OCI-LY7 (cell line): ENCODE measurements at places on chromosomes 12 and 14.

DNA sequence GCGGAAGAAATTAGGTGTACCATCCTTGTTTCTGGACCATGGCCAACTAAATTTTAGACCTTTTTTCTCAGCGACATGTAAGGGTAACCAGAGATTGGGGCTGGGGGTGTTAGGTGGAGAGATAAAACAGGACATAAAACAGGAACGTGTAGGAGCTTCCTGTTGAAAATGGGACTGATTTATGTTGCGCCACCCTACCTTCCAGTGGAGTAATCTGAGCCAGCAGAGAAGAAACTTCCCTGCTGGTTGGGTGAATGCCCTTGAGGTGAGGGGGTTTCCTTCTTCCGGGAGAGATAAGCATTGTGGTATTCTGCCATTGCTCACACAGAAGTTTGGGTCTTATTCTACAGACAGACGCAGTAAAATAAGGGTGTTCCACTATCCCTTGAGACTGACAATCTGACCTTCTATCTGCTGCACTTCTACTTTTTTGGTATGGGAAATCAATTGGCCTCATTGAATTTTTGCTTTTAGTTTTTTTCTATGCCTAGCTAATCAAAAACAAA, 417.6 kb downstream of the PCNX1 start:
- peak; percentile 60 for DNase-seq

DNA sequence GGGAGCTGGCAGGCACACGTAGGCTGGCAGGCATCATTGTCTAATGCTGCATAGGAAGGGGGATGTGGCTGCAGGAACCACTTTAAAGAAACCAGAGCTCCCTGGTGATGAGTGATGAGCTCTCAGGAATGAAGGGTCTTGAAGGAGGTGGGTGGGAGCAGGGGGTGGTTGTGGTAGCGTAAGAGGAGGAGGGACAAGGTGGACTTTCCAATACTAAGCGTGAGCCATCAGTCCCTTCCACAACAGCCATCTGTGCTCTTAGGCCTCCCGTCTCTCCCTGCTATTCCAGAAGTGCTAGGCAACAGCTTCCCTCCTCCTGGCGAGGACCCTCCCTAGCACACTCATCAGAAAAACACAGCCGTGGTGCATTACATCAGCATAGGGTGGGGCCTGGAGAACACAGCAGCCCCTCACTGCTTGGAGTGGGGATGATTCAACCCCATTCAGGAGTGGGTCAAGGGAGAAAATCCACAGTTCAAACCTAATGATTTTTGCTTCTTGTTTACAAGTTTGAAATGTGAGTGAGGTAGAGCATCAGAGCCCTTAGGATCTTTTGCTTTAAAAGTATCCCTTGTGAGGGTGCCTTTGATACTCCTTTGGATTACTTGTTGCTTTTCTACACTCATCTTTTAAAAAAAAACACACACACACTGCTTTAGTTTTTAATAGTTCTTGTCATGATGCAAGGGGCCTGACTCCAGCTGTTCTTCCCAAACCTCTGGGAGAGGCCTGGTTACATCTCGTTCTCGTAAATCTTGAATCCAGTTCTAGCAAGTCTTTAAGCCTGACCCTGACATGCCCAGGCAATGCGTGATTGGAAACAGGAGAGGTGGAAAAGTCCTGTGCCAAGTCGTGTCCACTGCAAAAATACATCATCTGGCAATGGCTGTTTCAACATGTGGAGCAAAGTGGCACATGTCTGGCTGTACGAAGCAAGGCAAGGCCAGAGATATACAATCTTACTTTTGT, 356.4 kb upstream of the DDHD1 start:
- no peak for DNase-seq

DNA sequence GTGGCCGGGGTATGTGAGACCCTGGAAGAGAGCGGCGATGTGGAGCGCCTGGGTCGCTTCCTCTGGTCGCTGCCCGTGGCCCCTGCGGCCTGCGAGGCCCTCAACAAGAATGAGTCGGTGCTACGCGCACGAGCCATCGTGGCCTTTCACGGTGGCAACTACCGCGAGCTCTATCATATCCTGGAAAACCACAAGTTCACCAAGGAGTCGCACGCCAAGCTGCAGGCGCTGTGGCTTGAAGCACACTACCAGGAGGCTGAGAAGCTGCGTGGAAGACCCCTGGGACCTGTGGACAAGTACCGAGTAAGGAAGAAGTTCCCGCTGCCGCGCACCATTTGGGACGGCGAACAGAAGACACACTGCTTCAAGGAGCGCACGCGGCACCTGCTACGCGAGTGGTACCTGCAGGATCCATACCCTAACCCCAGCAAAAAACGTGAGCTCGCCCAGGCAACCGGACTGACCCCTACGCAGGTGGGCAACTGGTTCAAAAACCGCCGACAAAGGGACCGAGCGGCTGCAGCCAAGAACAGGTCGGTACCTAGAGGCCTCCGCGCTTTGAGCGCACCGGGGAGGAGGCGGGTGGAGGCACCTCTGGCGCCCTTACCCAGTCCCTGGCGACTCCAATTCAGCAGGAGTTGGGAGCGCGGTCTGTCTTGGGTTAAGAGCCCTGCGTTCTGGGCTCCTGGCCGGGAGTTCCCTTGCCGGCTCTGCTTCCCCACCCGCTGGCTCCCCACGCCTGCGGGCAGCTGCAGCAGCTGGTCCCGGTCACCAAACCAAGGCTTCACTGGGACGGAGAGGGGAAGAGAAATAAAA, 700 bp downstream of the SIX6 start:
- DNase-seq = no peak

DNA sequence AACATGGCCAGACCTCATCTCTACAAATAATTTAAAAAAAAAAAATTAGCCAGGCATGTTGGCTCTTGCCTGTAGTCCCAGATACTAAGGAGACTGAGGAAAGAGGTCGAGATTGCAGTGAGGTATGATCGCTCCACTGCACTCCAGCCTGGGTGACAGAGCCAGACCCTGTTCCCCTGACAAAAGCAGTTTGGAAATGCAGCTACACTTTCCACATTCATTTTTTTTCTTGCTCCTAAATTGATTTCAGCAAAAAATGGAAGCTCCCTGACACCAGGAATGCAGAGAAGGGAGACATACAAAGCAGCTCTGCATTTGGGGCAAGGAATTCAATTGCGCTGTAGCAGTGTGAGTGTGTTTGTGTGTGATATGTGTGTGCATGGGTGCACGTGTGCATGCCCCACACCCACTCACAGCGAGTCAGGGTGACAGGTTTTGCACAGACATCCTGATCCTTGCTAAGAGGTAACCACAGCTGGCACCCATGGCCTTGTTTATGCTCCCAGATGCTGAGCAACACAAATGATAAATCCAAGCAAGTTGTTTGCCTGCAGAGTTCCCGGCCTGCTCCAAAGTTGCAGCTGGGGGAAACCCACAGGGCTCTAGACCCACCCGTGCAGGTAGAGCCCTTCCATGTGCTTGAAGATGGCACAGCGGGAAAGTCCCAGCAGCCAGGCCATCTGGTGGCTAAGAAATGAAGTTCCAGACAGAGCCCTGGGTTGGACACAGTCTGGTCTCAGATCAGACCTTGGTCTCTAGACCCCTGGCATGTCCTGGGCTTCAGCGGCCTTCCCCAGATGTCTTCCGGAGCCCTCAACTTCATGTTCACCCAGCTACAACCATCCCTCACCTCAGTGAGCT, 25.9 kb upstream of the BDKRB2 start:
- DNase-seq = no peak

- no peak for DNase-seq
These were observed 204.3 kb downstream of the ESR2 start for GRCh38 chr14:64089920-64090319.

GRCh38 chr12:62629413-62629812, 162.8 kb downstream of the MON2 start:
- no peak for DNase-seq

GRCh38 chr12:116563262-116563661, 4.1 kb downstream of the MAP1LC3B2 start:
- no peak for DNase-seq

DNA sequence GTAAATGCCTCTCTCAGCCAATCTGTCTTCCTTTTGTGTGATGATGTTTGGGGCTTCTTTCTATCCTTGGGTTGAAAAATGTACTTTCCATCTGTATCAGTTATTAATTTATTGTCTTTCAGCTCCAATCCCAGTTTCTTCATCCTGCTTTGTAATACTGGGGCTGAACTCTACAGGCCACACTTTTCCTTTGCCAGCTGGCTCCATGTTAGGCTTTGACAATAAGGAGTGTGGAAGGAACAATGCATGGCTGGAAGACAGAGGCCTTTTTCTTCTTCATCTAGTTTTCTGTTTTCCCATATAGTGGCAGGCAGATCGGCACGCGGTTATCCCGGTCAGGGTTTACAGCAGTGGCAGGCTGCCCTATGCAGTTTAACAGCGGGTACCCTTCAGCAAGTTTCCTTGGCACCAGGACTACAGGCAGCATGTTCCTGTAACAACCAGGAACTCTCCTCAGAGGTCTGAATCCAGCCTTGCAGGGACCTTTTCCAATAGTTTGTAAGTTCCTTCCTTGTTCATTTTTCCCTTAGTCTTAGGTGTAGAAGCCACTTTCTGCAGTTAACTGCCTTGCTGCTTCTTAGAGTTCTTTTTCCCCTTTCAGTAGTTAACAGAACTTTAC, 38.5 kb upstream of the CRACR2A start:
- no peak for DNase-seq

GRCh38 chr12:58923781-58924180, 3.5 kb upstream of the LRIG3 start:
- no peak for DNase-seq

GRCh38 chr14:96693987-96694386, 103.2 kb upstream of the VRK1 start:
- DNase-seq = no peak

DNA sequence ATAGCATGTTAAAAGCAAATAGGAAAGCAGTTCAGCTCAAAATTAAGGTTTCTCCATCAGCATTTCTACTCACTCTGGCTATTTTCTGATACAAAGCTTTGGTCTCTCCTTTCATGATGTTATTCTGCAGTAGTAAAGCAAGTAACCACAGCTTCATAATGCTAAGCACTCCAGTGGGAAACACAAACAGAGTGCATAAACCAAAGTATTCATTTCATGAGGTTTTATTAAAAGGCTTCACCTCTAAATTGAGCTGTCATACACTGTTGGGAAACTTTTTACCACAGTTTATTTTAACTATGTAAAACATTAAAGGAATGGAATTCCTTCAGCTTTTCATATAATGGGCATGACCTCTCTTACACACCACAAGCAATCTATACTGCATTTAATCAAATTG, 157.9 kb upstream of the LMO3 start:
- no peak for DNase-seq

GRCh38 chr12:116880213-116880816, 926 bp downstream of the HRK start:
- no peak for DNase-seq

DNA sequence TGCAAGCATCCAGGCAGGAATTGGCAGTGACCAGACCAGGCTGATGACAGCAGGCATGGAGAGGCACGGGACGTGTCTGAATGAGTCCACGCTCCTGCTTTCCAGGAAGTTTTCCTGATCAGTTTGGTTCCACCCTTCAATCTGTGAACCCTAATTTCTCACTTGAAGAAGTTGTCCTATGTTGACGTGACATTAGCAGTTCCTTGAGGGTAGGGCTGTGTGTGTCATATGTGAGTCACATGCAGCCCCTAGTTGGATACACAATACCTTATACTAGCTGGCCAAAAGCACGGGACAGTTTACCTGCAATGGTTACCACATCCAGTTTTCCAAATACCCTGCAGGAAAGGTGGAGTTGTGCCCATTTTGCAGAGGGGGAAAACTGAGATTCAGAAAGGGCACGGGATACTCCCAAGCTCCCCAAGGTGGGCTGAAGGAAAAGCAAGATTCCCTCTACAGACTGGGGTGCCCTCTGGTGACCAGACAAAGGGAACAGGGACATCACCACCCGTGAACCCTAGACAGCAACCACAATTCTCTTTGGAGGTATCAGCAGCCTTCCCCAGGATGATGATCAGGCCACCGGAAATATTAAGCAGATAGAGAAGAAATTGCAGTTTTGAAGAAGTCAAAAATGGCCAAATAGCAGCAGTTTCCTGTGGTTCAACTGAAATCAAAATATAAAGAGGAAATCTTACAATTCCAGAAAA, 194.5 kb downstream of the PHETA1 start:
- DNase-seq = peak; percentile 38
